ENCODE measurements at places on chromosomes 1 and 21. TPM values are rescaled to one million over a fixed set of nuclear protein-coding genes. Genes with fewer than 3 reads are reported as not detected.

DNA sequence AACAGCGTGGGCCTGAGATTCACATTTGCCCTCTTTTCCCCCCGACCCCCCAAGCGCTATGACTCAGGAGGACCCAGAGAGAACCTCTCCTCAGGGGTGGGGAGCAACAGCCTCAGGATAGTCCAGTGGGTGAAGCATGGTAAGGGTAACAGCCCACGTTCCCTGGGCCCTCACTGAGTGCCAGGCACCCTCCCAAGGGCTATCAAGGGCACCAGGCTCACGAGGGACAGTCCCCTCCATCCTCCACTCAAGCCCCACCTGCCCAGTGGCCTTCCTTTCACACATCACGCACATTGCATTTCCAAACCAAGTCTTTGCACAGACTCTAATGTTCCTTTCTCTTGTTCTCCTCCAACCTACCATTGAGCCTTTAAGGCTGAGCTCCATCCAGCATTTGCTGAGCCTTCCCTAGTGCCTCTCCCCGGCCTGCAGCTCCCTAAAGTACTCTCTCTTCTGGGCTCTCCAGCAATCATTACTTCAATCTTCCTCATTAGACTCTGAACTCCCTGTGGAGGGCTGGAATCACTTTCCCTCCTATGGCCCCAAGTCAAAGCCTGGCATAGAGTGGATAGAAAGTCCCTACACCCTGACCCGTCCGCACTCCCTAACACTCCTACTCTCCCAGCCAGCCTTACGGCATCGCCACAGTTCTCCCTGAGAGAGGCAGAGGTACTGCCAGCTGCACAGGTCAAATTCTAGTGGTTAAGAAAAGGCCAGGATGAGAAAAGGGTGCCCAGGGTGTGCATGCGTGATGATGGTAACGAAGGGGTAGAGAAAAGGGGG lies 1.0 kb downstream of the AKR7A2 start:
- DNase-seq, result no peak

DNA sequence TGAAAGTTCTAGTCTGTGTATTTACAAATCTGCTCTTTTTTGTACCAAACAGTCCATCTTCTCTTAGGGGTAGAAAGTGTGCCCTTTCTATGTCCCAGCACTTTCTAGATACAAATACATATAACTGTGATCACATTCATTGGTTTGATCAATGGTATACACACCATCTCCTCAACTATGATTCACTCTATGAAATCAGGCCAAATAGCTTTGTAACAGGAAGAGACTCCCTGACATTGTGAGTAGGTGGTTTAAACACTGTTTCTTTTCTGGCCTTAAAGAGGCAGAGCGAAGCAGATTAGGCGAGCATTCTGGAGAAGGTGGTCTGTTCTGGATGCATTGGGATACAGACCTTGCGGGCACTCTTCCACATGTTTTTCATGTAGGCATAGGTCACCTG lies 39.3 kb upstream of the EXOSC10 start:
- DNase-seq, result no peak

DNA sequence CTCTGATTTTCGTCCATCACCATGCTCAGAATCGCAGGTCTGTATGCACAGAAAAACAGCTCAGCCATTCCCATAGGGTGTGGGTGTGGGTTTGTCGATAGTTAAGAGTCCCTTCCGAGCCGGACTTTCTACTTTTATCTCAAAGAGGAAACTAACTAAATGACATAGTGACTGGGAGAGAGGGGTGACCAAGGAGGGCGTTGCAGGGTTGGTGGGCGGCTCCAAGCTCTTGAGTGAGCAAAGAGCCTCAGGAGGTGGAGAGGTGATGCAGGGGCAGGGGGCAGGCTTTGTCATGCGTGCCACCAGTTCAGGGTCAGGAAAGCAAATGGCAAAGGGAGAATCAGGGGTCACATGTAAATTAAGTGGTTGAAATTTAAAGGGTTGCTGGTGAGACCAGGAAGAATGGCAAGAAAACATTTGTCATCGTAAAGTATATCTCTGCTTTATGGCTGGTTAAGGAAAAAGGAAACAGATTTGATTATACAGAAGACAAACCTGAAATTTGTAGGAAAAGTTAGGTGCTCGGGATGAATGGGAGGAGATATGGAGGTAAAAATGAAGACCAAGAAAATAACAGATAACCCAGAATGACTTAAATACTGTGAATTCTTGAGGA lies 249.0 kb downstream of the SETD4 start:
- DNase-seq, result no peak

Gene A3GALT2
- total RNA-seq, result not detected

DNA sequence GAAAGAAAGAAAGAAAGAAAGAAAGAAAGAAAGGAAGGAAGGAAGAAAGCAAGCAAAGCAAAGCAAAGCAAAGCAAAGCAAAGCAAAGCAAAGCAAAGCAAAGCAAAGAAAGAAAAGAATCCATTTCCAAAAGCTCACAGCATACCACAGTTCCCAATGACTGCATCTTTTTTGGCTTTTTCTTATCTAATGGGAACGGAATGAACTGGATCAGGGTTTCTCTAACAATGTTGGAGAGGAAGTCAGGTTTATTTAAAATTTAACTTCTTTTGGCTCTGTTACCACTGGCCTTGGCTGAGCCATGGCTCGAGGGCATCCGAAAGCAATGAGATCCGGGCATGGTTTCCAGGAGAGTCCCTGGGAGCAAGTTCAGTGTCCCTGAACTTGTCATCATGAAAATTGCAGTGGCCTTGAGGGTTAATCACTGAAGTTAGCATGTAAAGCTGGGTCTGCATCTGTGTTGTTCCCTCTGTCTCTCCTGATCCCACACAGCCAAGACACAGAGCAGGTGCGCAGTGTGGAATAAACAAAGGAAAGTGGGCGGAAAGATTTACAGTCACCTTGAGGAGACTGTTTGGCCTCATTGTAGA lies 34.6 kb upstream of the CTPS1 start:
- DNase-seq, result no peak

DNA sequence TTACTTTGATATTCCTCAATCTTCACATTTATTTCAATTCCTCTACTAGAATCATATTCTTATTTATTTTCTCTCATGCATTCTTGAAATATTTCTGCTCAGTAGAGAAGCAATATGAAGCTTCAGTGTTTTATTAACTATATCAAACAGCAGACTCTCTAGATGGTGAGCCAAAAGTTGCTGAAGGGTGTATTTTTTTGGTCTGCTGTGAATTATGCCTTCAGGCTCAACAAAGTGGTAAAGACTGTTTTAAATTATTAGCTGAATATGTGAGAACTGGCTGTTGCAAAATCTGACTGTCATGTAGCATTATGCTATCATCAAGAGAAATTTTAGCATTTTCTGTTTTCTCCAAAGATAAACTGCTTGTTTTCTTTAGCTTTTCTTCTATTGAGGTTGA lies 24.9 kb upstream of the CDC42BPA start:
- no peak for DNase-seq

DNA sequence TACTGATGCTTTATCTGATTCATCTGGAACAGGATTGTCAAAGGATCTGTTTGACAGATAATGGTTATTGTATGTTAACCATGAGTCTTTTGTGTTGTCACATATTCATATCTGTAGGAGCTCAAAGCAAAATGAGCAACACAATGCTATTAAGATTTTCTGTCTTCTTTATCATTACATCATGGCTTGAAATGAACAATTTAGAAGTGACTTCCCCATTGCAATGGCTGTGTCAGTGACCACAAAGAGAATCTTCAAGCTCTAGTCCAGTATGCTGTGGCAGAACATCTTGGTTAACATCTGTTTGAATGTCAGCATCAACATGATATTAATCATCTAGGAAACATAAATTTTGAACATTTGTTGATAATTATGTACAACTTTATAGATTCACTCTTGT lies 1148.5 kb downstream of the PLA2G4A start:
- DNase-seq, result no peak

Gene GJA8
- not detected for total RNA-seq

DNA sequence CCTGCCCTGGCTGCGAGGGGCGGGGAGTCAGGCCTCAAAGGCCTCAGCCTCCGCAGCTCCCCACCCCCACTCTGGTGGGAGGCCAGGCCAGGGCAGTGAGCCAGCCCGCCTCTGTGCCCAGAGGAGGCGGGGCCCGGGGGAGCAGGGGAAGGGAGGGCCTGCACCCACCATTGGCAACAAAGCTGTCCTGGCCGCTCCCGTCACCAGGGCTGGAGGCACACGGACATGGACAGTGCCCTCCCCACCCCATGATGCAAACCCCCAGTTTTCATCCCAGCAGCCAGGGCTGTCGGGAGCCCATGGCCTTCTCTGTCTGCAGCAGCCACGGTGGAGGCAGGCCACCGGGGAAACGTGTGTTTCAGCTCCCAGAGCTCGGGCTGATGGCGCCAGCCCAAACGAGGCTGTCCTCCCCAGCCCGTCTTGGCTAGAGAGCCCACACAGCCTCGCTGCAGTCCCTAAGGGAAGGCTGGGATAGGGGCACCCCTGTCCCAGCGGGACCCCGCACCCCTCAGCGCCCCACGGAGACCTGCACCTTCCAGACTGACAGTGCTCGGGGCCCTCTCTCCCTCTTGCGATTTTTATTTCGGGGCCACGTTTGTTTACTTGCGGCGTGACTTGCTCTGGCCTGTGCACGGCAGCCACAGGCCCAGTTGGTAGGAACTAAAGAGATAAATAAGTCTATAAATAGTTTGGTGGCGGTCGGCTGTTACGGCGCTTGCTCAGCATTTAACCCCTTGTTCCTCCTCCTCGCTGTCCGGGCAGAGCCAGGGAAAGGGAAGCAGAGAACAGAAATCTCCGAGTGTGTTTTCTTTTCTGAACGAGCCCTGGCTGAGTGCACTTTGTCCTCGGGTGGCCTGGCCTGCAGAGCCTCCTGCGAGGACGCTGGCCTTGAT lies 101.8 kb downstream of the PRDM16 start:
- peak; percentile 85 for DNase-seq

- DNase-seq, result no peak
These were observed 163.6 kb downstream of the DSCAM start for GRCh38 chr21:40683349-40683748.

GRCh38 chr1:116988908-116989307 lies 12.7 kb upstream of the CD101 start:
- no peak for DNase-seq

DNA sequence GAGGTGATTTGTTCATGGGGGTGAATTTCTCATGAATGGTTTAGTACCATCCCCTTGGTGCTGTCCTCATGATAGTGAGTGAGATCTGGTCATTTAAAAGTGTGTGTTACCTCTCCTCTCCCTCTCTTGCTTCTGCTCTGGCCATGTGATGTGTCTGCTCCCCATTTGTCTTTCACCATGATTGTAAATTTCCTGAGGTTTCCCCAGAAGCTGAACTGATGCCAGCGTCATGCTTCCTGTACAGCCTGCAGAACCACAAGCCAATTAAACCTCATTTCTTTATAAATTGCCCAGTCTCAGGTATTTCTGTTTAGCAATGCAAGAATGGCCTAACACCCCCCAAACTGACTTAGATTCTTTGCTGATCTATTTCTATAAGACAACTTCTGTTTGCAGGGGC lies 249.4 kb upstream of the B3GALT2 start:
- DNase-seq, result no peak

DNA sequence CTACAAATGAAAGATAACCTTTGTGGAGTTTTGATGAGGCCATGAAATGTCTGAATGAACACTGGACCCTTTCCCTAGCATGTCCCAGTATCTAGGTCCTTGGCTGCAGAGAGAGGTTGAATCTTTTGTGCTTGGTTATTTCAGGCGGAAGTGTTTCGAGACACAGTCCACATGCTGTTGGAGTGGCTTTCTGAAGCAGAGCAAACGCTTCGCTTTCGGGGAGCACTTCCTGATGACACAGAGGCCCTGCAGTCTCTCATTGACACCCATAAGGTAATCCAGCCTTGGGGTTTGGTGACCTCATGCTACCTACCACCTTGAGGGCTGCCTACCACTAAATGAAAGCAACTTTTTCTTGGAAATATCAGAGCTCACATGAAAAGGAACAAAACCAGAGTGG lies 38.9 kb upstream of the BMP8A start:
- DNase-seq, result no peak

- DNase-seq, result no peak
These were observed 10.9 kb downstream of the IER5 start for GRCh38 chr1:181099152-181100014.

Gene AQP10
- 0.64 TPM for total RNA-seq

Gene SLC44A5
- total RNA-seq, result 0.55 TPM

Gene OR2L13
- not detected for total RNA-seq

Gene SLC30A2
- not detected for total RNA-seq

DNA sequence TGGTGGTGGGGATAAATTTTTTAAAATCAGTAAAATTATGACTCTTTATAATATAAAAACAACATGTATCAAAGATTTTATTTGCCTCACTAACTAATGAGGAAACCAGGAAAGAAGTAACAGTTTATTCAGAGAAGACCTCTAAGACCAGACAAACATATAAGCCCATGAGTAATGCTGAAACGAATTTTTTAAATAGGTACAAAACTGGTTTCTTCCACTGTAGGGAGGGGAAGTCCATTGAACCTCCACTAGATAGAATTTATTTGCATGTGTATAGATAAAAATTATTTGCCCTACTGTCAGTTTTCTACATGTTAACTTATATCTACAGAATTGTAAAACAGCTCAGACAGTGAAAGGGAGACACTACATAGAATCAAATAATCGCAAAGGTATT lies 86.8 kb downstream of the ZC3H11B start:
- DNase-seq, result no peak

Gene GRIK3
- total RNA-seq, result not detected

DNA sequence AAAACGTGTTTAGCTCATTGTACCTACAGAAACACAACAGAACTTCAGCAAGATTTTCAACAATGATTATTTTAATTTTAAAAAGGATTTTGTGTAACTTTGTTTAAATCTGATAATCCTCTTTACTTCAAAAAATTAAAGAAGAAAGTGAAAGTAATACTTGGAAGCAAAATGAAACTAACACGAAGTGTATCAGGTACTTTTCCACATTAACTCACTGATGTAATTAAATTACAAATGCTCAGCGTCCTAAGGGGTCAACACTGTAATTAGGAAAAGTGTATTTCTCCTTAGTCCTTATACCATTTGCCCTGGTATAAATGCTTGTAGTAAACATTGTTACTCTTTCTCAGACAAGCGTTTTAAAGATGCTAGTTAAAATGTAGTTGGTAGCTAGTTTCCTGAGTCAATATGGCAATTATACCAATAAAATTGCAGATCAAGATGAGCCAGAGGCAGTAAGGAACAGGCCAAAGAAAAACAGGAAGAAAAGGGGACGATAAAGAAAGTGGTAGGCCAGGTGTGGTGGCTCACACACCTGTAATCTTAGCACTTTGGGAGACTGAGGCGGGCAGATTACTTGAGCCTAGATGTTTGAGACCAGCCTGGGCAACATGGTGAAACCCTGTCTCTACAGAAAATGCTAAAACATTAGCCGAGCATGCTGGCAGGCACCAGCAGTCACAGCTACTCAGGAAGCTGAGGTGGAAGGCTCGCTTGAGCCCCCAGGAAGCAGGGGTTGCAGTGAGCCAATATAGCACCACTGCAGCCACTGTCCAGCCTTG lies 553.0 kb downstream of the SMYD3 start:
- no peak for DNase-seq

- DNase-seq, result no peak
These were observed 140.6 kb downstream of the RUNX1 start for GRCh38 chr21:34908419-34909055.

DNA sequence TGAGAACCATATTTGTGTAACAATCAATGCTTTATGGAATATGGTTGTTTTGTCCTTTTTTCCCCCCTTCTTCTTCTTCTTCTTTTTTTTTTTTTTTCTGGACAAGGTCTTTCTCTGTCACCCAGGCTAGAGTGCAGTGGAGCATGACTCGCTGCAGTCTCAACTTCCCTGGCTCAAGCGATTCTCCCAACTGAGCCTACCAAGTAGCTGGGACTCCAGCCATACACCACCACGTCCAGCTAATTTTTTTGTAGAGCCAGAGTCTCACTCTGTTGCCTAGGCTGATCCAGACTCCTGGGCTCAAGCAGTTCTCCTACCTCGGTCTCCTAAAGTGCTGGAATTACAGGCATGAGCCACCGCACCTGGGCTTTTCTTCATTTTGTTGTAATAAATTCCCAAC lies 86.7 kb downstream of the FMN2 start:
- no peak for DNase-seq

Measured in upper lobe of right lung (tissue), 1 donor.